CD4-positive, alpha-beta T cell treated with Interleukin-17A for 1 hour (primary cell): ENCODE measurements at places on chromosomes 4 and X.

- DNase-seq: no peak
Measured at GRCh38 chrX:53281963-53282695, 745 bp upstream of the IQSEC2 start.

DNA sequence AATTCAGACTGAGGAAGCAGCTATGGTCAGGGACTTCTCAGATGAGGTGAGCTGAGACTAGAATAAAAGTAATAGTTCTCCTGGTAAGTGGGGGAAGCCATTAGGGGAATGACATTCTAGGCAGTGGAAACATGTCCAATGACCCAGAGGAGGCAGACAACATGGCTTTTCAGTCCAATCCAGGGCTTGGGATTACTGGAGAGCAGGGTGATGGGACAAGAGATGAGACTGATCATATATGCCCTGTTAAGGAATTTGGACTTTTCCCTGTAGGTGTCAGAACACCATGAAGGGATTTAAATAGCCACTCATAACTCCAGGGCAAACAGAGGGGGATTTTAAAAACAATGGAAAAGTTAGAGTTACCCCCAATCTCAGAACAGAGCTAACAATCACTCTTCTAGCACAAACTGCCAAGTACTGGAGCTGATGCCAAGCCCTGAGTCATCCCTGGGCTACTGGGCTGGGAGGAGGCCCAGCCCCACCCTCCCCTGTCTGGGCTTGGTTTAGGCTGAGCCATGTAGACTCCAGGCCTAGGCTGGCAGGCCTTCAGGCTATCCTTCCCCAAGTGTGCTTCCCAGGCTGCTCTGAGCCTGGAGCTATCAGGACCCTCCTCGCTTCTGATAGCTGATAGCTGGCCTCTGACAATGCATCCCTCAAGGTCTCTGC lies 22.7 kb upstream of the MSN start:
- no peak for DNase-seq

- DNase-seq: peak; percentile 44
Measured at GRCh38 chr4:89509708-89510281, 202.2 kb upstream of the GPRIN3 start.

- DNase-seq: no peak
Measured at GRCh38 chr4:113090954-113091353, 41.5 kb downstream of the ANK2 start.

DNA sequence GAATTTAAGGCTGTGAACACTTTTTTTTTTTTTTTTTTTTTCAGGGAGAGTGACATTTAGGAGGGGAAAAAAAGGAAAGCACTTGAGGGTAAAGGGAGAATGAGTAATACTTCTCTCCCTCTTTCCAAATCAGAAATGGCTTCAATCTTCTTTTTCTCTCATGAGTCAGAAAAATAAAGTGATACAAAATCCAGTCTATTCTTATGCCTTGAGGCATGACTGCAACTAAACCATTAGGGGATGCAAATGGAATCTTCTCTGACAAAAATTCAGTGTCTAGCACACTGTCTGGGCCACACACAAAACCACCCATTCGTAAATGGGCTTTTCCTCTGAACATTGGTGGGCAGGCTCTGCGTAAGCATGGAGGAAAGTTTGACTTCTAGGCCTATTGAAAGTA lies 46.7 kb upstream of the POU4F2 start:
- DNase-seq: no peak
